SHP77 treated with DMSO at 0.1 percent for 48 hours (cell line): ENCODE measurements at places on chromosomes 2 and 18.

GRCh38 chr2:42874949-42875801, 82.8 kb upstream of the HAAO start:
- no peak for DNase-seq

GRCh38 chr2:89831641-89832498, 1140.4 kb downstream of the RPIA start:
- no peak for DNase-seq

GRCh38 chr18:40017021-40017420, 1938.0 kb upstream of the PIK3C3 start:
- no peak for DNase-seq

DNA sequence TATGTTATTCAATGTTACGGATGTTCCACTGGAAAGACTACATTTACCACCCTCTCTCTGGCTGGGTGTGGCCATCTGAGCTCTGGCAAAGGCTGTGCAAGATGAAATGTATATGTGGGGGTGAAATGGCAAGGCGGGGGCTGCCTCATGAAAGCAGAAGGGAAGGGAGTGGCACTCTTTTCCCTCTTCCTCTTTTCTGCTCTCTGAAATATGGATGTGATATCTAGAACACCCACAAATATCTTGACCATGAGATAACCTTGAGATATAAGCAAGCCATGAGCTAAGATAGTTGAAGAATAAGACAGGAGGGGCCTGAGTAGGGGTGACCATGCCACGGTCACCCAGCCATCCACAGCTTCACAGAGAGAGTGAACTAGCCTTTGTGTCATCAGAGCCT, 367.8 kb upstream of the ID2 start:
- DNase-seq = no peak

- no peak for DNase-seq
These were observed 807.4 kb upstream of the CRIM1 start for GRCh38 chr2:35548171-35548570.

DNA sequence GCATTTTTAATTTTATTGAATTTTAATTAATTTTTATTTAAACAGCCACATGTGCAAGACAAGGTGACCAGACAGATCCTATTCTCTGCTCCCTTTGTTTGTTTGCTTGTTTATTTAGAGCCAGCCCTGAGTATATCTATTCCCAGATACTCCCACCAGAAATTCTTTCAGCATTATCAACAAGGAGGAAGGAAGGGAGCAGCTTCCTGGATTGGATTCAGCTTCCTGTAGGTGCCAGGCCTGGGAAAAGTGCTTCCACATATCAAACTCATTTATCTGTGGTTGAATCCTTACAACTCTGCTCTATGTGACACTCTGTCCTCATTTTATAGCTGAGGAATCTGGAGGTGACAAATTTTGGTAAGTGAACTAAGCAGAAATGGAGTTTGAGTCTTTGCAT, 60.5 kb upstream of the KLF7 start:
- DNase-seq = no peak

GRCh38 chr18:29465526-29465925, 1288.6 kb upstream of the CDH2 start:
- DNase-seq = no peak

GRCh38 chr2:40147360-40147759, 304.5 kb downstream of the SLC8A1 start:
- no peak for DNase-seq
